T follicular helper cell (primary cell): ENCODE measurements at places on chromosomes 12 and 14.
A peak's percentile ranks its signal among the peaks of the same experiment; 100 is the strongest.

DNA sequence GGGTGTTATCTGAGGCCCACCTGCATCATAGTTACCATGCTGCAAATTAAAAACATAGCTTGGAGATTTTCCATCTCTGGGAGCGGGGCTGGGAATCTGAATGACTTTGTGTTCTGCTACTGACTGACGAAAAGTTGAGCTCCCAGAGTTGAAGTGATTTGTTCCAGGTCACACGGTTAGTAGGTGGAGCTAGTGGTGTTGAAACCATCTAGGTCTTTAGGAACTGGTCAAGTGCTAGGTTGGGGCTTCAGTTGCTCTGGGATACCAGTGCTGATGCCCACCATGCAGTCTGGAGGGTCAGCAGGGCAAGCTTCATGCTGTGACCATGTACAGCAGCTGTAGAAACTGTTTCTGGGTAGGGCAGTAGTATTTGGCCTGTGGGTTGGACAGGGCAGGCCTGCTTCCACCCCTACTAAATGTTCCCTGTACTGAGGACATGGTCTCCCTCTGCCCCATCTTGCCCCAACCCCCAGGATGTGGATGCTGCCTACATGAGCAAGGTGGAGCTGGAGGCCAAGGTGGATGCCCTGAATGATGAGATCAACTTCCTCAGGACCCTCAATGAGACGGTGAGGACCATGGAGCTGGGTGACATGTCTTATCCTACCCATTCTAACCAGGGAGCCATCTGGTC is 5.3 kb downstream of the KRT7 start:
- DNase-seq: no peak

DNA sequence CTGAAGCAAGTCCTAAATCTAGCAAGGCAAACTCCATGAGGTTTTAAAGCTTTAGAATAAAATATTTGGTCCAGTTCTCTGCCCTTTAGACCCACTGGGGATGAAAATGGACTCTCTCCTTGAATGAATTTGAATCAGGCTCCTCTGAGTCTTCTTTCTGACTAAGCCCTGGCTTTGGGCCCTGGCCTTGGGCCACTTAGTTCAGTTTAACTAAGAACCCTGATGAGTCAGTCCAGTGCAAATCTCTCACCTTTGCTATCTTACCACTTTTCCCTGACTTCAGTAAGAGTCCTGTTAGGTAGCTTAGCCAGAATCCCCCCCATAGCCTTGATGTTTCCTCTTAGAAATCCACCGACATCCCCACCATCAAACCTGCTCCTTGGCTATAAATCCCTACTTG is 427.5 kb downstream of the SNAPC1 start:
- no peak for DNase-seq

GRCh38 chr12:48143898-48144297 is 13.4 kb downstream of the ASB8 start:
- DNase-seq: no peak

DNA sequence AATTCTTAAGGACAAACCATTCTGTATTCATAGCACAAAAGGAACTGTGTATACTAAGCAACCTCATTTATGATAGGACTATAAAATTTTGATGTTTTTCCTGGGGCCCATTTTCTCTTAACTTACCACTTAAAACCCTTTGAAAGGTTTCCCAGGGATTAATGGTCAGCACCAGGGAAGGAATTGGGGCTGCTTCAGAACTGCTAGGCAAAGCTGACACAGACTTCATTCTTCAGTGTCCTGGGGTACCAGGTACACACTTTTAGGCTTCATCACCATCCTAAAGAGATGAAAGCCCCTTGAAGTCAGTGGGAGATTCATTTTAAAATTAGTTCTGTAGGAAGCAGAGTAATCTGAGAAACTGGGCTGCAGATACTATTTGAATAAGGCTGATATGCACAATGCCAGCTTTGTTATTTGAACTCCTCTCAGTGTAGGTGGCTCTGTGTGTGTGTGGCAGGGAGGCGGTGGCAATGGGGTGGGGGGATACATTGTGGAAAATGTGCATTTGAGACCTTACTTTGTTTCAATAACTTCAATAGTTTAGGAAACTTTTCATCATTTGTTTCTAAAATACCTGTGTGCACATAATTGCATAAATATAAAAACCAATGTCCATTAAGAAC is 329.3 kb upstream of the DCN start:
- DNase-seq: no peak

GRCh38 chr12:101857043-101857558 is 20.3 kb upstream of the DRAM1 start:
- no peak for DNase-seq

DNA sequence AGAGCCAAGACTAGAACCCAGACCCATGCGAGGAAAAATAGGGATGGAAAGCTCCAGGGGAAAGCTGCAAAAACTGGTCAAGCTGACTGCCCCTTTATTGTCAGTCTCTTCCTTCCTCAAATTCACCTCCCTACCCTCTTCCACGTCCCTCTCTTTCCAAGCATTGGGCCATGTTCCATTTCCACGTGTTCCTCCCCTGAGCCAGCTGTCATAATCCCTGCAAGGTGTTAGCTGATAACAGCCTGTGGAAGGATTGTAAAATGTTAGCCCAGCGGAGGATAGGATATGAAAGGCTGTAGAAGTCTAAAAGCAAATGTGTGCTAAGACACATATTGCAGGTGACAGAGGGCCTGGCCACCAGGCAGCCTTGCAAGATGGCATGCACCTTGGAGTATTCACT is 88.0 kb upstream of the MAX start:
- DNase-seq: no peak

- peak; percentile 3 for DNase-seq
Measured at GRCh38 chr14:90815822-90816662, at the start of gene TTC7B. Gene TTC7B (minus strand): TSS chr14:90816430. CDS start chr14:90816295, 135 bp downstream.

DNA sequence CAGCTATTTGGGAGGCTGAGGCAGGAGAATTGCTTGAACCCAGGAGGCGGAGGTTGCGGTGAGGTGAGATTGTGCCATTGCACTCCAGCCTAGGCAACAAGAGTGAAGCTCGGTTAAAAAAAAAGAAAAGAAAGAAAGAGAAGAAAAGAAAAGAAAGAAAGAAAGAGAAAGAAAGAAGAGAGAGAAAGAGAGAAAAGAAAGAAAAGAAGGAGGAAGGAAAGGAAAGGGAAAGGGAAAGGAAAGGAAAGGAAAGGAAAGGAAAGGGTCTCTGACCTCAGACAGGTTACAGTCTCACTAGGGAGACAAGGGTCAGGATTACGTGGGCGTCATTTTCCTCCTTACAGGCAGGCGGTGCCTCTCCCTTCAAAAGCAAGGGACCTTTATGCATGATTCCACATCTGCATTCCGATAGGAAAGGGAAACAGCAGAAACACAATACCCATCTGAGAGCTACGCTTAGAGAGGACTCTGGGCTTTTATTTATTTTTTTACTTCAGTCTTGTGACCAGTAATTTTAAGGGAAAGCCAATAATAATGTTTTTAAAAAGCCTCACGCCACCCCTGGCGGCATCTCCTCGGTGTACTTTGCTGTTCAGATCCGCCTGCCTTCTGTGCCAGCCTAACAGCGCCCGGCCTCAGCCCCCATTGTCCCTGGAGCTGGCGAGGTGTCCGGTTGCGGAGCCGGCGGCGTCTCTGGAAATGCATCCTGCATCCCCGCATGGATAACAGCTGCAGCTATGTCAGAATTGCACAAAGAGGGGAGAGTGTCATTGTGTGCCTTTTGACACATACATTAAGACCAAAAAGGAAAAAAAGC is 945 bp upstream of the HIP1R start:
- no peak for DNase-seq

DNA sequence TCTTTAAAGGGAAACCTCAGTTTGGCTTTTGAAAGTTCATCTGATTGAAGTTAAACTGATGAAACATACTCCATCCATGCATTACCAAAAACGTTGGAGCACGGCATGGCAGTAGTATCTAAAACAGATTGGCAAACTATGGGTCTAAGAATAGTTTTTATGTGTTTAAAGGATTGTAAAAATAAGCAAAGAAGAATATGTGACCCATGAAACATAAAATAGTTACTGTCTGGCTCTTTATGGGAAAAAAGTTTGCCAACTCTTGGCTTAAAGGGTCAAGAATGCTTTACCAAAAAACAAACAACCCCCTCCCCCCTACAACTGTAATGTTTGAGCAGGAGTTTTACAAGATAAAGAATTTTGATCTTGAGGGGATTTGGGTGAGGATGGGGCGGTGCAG is 32.6 kb downstream of the TRAF3 start:
- DNase-seq: no peak

DNA sequence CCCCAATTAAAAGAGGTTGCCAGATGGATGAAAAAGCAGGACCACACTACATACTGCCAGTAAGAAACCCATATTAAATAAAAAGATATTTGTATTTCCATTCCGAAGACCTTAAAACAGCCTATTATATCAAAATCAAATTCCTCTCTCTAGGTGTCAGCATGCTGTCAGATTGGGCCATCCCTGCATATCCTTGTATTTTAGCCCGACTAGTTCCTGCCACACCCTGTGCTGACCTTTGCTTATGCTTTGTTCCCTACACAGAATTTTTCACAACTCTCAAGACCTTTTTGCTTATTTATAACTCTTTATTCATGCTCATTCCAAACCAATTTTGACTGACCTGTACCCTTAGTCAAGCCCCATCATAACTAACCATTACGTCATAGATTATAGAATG is 12.8 kb downstream of the GSKIP start:
- DNase-seq: no peak

DNA sequence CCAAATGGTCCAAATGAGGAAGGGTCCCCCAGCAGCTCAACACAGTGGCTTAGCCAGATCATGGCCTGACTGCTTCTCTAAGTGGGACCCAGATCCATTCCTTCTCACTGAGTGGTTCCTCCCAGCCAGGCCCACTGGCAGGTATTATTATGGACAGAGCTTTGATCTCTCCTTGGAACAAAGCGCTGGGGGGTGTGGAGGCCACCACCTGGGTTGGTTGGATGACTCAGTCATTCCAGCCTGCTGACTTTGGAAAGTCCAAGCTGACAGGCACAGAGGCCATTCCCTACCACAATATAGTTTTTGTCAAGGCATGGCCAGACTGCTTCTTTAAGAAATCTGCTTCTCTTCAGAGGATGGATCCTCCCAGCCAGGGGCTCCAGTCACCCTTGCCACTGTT is 341.1 kb downstream of the BTG1 start:
- DNase-seq: no peak

DNA sequence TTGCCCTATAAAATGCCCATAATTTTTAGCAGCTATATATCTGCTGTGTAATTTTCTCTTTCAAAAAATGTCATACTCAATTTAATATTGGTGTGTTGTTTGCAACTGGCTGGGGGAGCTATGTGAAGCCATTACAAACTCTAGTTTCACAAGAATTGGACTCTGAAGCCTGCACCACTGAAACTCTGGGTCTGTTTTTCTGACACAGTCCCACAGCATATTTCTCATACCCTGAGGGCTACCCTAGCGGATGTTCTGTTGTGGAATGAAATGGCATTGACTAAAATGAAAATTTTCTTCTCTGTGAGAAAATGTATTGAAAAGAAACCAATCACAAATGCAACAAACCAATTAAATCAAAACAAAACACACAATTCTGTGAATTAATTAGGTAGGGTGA is 284.6 kb upstream of the NPAS3 start:
- DNase-seq: no peak

GRCh38 chr12:597926-598568 is 65.2 kb downstream of the NINJ2 start:
- no peak for DNase-seq

DNA sequence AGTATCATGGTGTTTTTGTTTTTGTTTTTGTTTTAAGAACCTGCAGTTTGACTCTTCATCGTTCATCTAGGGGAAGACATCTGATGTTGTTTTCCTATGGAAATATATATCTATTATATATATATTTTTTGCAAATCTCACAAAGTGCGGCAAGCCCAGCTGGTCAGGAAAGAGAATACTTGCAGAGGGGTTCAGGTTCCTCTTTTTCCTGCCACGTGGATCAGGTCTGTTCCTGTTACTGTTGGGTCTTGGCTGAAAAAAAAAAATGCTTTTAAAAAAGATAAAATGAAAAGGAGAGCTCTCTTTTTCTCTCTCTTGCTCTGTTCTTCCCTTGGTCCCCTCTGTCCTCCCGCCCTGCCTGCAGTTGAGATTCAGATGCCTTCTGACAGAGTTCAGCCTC is 179.4 kb upstream of the BCL2L14 start:
- DNase-seq: no peak

DNA sequence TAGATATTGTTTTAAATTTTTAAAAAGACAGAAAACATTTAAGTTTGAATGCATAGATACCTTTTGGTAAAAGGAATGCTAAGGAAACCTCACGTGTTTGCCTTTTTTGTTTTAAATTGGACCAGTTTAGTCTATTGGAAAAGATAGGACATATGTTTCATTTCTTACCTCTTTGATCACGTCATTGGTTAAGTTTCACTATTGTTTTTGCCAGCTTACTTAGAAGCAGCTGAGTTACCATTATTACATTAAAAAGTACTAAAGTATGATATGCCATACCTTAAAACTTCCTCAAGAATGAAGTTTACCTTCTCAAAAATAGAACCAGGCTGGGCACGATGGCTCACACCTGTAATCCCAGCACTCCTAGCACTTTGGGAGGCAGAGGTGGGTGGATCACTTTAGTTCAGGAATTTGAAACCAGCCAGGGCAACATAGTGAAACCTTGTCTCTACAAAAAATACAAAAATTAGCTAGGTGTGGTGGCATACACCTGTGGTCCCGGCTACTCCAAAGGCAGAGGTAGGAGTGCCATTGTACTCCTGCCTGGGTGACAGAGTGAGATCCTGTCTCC is 54.4 kb downstream of the SRGAP1 start:
- DNase-seq: no peak

DNA sequence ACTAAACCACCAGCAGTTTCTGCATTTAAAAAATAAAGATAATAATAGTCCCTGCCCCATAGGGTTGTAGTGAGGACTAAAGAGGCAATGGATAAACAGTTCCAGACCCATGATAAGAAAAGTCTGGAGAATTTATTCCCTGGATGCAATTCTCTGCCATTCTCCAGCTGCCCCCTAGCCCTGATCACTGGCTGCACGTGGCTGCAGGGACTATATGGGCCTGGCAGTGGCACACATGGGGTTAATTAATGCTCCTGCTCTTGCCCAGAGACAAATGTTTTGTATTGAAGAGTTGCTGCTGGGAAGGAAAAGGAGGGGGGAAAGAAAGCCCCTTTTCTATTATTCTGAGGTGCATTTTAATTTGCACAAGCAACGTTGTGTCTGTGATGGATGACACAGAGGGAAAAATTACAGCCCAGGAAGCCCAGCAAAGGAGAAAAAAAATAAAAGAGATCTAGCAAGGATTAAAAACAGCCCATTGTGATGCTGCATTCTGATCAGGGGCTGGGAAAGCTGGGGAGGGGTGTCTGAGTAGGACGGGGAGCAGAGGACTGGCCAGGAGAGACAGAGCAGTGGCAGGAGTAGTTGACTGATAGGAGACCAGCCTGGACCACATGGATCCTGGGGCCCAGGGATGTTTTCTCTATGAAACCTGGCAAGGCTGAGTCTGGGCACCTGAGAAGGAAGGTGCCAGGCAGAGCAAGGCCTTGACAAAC is 149.3 kb downstream of the ESRRB start:
- no peak for DNase-seq
